ENCODE measurements at places on chromosomes 12 and 14. TPM values are rescaled to one million over a fixed set of nuclear protein-coding genes. Genes with fewer than 3 reads are reported as not detected.

Gene KRT73
- not detected for total RNA-seq

Gene OTUB2
- 0.54 TPM for total RNA-seq

Gene SMAGP
- 9.7 TPM for total RNA-seq

DNA sequence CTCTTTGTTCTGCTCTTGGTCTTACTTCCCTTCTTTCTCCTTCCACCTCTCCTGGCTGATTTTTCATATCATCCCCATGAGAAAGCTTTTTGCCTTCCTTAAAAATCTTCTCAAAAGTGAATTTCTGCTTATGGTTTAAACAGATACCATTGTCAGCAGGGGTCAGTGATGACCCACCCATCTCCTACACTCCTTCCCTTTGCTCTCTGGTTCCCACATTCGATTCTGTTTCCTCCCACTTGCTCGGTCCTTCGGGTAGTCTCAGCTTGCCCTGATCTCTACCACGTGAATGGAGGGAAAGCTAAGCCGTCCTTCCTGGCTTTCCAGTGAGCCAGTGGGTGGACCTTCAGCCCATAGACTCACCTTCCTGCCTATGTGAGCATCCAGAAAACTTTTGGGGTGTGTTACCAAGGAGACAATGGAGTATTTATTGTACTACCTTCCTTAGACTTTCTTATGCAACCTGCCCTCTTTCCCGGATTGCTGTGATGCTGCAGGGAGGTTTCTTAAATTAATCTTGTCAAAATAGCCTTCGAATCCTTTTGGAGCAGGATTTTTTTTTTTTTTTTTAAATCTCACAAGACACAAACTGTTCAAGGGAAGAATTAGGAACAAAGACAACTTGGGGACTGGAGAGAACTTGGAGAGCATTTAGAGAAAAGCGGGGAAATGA lies 306.3 kb downstream of the CACNA1C start:
- no peak for DNase-seq
- no peaks in the 10 kb centered on the region for H3K27me3 ChIP-seq
- no peaks in the 10 kb centered on the region for H3K4me1 ChIP-seq
- no peak overlapping the region for H3K27ac ChIP-seq
- no peaks in the 10 kb centered on the region for H3K36me3 ChIP-seq
- no peak overlapping the region for H3K4me3 ChIP-seq

Gene SPTLC2
- total RNA-seq = 13.1 TPM

Gene MAP4K5
- total RNA-seq = 20.2 TPM

Gene TESPA1
- total RNA-seq = 0.40 TPM

DNA sequence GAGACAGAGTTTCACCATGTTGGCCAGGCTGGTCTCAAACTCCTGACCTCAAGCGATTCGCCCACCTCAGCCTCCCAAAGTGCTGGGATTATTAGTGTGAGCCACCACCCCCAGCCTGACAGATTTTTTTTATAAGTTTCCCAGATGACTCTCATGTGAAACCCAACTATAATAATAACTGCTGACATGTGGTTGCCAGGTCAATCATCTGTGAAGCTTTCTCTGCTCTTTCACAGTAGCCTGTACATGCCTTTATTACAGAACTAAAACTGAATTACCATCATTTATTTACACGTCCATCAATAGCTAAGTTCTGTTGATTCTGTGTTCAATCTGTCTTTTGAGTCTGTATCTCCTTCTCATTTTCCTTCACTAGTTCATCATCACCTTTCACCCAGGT lies 218.5 kb downstream of the RPS29 start:
- no peaks in the 10 kb centered on the region for H3K27me3 ChIP-seq
- no peak overlapping the region for H3K4me3 ChIP-seq
- H3K36me3 ChIP-seq = no peaks in the 10 kb centered on the region
- no peaks in the 10 kb centered on the region for H3K4me1 ChIP-seq

All from pancreas (tissue), 10 donors.